EH (cell line): ENCODE measurements at places on chromosomes 7 and 10.

DNA sequence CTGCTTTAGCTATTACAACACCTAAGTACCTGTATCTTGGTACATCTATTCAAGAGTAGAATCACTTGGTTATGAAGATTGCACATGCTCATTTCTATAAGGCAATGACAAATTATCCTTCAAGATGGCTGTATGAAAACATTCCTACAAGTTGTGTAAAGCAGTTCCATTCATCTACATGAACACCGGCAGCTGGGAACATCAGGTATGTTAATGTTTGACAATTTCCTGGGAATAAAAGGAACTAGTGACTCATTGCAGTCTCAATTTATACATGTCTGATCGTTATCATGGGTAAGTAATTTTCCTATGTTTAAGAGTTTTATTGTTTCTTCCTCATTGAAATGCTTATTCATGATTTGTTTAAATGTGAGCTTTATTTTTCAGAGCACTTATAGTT, 203.2 kb upstream of the SEMA3E start:
- no peak for DNase-seq

GRCh38 chr7:2158331-2159175, 74.2 kb downstream of the MAD1L1 start:
- DNase-seq = no peak

DNA sequence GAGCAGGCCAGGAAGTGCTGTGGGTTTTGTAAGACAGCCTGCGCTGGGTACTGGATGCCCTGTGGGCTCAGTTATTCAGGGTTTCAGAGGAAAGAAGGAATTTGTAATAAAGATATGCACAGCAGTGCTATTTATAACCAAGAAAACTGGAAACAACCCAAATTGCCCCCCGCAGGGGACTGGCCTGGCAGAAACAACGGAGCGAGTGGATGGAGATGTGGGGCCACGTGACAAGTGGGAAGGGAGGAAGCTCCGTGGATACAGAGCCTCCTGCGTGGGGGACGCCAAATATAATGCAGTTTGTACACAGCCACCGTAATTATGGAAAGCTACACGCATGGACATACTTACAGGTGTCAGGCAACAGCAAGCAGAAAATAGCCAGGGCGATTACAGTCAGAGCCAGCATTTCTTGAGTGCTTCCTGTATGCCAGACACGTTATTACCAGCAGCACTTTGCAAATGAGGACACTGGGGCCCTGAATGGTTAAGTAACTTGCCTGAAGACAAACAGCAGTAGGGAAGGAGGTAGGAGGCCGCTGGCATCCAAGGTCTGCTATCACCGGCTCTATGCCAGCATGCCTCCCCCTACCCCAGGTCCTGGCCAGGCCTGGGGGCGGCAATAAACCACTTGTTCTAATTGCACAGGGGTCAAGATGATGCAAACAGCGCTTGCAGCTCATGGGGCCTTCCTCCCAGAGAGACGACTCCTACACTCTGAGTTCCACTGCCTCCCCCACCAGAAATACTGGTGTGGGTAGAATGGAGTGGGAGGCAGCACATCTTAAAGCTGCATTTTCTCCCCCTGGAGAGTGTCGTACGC, 8.7 kb upstream of the CAMK2B start:
- DNase-seq = no peak

GRCh38 chr7:4158441-4159153, 523.5 kb upstream of the FOXK1 start:
- no peak for DNase-seq

- DNase-seq = peak; percentile 40
Measured at GRCh38 chr10:99921948-99922347, 87.8 kb downstream of the DNMBP start.

GRCh38 chr7:41005374-41005901, 697.5 kb downstream of the INHBA start:
- DNase-seq = peak; percentile 82

DNA sequence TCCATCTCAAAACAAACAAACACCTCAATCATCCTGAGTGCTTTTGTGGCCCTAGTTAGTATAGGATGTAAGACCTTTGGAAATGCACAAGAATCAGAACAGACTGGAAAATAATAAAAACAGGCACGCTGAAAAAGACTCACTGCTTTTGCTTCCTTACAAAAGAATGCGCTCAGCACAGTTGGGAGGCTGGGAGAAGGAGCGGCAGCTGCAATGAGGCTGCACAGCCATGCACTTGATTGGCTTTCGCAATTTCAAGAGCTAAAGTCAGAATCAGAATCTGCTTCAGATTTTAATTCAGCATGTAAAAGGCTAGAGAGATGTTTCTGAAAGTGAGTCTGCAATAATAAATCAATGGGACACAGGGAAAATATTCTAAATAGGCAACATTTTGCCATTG, 97.2 kb downstream of the FRMD4A start:
- no peak for DNase-seq

- no peak for DNase-seq
Measured at GRCh38 chr10:81013771-81014170, 476.1 kb downstream of the SH2D4B start.

GRCh38 chr7:150431839-150432658, 18.4 kb upstream of the GIMAP8 start:
- DNase-seq = no peak

DNA sequence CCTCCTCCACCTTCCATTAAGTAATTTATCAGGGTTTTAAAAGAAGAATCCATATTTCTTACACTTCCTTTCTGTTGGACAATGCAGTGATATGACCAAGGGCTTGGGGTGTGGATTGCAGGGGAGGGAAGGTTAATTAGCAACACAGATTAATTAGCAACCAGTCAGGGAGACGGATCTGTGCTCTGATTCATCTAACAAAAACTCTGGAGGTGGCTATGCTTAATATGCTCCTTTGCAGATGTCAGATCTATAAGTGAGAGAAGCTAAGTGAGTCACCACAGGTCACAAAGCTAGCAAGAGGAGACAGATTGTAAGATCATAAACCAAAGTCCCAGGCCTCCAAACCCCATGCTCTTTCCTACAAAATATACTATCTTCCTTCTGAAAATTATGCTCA, 178.8 kb upstream of the ITGB1 start:
- DNase-seq = peak; percentile 77

DNA sequence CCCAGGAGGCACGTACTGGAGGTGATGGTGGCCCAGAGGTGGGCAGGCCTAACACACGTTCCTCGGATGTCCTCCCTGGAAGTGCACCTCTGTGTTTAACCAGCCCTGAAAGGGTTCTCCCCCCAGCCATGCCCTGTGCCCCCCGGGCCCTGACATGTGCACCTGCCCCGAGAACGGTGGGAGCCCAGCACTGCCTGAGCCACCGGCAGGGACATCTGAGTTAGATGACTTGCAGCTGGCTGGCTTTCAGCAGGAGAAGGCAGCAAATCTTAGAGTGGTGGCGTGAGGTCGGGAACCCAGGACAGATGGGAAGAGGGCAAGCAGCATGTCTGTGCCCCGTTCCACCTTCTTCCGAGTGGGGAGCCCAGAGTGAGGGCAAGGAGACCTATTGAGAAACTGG, 291.8 kb downstream of the TCERG1L start:
- DNase-seq = no peak

DNA sequence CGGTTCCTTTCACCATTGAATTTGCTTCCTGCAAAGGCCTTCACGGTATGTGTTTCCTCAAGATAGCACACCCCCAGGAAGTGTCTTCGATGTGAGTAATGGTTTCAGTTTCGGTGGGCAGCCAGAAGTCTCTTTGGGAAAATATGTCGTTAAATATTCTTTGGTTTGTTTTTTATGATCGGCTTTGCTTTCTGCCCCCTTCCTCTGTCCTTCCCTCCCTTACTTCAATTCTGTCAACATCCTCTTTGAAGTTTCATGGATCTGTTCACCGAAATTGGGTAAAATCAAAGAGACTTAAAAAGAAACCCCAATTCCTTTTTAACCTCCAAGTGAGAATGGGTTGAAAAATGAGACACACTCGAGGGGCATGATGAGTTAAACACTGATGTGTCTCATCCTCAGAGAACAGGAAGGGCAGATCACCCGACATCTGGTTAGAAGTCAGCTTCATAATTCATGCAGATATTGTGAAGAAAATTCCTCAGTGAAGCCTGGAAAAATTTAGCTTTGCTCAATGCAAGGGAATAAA, 170.8 kb upstream of the HABP2 start:
- peak; percentile 65 for DNase-seq
